ENCODE measurements at places on chromosomes 7 and 10.

GRCh38 chr7:19587291-19587690 lies 121.5 kb downstream of the POLR1F start:
- no peak for DNase-seq

GRCh38 chr7:151693140-151693539 lies 173.4 kb upstream of the RHEB start:
- DNase-seq: no peak

- DNase-seq: no peak
Measured at GRCh38 chr7:107593025-107593410, 13.0 kb downstream of the BCAP29 start.

DNA sequence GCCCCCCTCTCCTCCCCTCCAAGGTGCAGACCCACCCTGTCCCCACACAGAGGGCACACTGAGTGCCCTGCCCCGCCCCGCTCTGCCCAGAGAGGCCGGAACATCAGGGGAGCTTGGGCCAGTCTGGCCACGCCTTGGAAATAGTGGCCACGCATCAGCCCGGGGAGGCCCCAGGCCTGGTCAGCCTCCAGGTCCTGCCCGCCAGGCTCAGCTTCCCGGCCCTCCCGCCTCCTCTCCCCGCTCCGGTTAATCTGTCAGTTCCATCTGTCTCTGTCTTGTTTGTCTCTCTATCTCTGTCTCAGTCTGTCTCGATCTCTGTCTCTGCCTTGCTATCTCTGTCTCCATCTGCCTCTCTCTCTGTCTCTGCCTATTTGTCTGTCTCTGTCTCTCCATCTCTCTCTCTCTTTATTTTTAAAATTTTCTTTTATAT lies 28.9 kb upstream of the TNRC18 start:
- DNase-seq: no peak

DNA sequence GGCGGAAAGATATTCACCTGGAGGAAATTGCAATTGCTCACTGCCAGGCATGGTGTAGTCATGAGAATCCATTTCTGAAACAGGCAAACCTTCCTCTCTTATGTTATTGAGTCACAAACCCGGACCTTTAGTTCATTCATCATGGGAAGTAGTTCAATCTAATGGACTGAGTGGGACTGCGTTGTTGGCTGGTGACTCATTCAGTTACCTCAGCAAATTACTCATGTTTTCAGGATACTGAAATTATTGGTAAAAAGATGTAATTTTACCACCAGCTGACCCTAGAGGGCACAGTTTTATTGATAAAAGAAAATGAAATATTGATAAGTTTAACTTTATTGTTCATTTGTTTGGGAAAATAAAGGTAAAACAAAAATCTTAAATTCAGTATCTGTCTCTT lies 1194.4 kb upstream of the SORCS1 start:
- no peak for DNase-seq

GRCh38 chr7:150903606-150904005 lies 51.3 kb downstream of the AOC1 start:
- DNase-seq: no peak

DNA sequence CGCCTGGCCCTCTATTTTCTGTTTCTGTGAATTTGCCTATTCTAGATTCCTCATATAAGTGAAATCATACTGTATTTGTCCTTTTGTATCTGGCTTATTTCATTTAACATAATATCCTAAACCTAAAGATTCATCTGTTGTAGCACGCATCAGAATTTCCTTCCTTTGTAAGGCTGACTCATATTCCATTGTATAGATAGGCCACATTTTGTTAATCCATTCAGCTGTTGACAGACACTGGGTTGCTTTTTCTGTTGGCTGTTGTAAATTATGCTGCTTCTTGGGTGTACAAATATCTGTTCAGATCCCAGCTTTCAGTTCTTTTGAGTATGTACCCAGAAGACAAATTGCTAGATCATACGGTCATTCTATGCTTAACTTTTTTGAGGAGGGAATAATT lies 28.8 kb upstream of the CUL1 start:
- no peak for DNase-seq

DNA sequence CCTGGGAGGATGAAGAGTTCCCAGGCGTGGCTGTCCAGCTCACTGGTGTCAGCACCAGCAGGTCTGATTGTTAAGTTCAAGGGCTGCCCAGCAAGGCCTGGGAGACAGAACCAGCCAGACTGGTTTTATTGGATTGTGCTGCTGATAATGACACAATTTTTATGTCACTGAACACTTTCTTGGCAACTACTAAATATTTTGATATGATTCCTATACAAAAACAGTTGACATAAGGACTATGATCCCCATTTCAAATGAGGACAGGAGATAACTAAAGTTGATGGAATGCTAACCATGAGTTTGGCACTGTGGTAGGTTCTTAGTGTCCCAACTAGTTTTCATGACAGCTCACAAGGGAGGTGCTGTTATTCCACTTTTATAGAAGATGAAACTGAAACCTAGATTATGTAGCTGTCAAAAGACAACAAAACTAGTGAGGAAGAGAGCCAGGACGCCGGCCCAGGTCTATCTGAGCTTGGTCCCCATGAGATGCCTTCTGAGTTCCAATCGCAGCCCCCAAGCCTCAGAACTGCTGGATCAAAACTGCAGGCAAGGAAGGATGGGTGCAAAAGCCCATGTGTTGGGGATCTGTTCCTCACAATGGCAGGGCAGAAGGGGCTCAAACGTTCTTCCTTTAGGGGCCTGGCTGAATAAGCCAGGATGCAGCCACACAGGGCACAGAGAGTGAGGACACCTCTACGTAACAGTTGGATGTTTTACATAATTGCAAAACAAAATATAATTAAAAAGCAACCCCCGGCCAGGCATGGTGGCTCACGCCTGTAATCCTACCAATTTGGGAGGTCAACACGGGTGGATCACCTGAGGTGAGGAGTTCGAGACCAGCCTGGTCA lies 52.8 kb downstream of the COBL start:
- no peak for DNase-seq

DNA sequence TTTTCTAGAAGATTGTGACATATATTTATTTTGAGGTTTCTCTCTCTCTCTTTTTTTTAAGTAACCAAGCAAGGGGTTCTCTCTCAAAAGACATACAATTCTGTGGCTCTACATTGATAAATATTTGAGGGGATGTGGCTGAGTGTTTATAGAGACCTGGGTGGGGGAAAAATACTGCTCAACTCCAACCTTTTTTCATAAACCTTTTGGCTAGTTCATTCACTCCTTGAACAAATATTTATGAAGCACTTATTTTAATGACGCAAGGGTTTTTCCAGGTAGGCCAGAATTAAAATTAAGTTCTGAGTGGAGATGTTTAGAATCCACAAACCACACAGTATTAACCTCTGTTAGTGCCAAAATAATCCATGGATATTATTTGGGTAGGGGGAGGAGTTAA lies 100.2 kb downstream of the PTPRE start:
- no peak for DNase-seq

DNA sequence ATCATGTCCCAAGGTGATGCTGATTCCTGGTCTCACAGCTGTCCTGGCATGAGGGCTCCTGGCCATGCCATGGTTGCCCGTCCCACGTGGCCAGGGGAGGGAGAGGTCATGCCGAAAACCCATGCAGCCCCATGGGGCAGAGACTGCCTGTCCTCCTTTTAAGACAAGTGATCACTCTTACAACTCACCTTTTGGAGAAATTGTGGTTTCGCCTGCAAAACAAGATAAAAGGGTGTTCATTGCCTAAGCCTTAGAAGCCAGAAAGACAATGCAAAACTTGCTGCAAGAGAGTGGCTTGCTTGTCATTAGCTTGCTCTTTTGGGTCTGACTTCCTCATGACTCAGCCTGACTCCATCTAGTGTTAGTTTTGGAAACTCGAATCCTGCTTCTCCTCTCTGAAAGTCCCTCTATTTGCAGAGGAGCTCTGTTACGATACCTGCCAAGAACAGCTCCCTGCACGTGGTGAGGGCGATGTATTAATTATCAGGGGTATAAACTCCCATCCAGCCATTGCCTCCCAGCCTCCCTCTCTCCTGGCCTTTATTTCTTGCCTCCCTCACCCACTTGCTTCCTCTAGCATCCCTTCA lies 26.7 kb downstream of the TMEM273 start:
- DNase-seq: no peak

- DNase-seq: no peak
Measured at GRCh38 chr10:126734967-126735366, 64.5 kb upstream of the C10orf90 start.

DNA sequence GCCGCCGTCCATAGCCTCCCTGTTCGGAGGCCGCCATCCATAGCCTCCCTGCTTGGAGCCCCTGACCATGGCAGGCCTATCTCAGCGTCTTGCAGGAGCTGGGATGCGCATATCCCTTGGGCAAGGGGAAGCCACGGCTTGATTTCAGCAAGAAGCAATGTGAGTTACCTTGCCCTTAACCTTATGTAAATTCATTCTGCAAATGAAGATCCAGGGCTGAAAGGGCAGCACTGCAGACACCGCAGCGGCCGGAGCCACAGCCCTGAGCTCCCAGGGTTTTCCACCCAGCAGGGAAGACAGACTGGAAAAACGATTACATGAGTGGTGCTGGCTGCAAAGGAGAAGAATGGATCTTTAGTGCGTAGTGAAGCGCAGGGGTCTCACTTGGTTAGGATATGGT lies 95.8 kb downstream of the SEC61G start:
- DNase-seq: no peak

GRCh38 chr7:29969738-29970137 lies 19.9 kb downstream of the SCRN1 start:
- DNase-seq: no peak

DNA sequence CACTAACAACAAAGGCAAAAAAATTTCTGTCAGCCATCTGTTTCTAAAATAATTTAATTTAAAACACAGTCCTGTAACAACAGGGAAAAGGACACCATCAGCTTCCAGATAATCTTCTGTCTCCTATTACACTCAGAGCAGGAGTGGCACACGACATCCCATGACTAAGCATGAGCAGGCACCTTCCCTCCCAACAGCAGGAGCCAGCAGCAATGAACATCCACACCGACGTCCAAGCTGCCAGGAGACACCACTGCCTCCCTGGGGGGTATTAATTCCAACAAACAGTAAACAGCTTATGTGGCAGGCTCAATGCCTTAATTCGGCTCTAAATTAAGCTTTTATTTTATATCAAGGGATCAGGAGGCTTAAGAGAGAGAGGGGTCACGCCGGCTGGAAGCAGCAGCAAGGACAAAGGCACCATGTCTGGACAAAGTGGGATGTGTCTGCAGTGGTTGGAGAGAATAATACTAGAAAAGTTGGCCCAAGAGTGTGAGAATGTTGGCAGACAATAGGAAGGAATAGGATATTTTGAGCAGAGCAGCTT lies 45.7 kb downstream of the KIAA1549 start:
- peak; percentile 56 for DNase-seq

GRCh38 chr10:929960-930624 lies 1.4 kb downstream of the LARP4B start:
- DNase-seq: no peak

- no peak for DNase-seq
Measured at GRCh38 chr10:122198631-122199030, 72.5 kb upstream of the BTBD16 start.

- DNase-seq: no peak
Measured at GRCh38 chr7:24462984-24463383, 110.3 kb upstream of the PALS2 start.

DNA sequence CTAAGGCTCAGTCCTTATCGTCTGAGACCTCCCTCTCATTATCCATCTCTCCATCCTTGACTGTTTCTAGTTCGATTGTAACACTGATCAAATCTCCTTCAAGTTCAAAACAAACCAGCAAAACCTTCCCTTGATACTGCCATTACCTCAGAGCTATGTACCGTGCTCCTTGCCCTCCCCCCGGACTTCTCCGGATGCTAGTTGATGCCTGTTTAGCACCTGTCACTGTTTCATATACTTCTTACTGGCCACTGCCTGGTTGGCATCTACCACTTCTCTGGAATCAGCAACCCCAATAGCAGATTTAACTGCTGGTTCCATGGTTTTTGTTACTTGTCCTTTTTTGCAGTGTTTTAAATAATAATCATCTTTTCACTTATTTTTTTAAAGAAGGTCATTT lies 64.1 kb downstream of the BMPR1A start:
- no peak for DNase-seq

DNA sequence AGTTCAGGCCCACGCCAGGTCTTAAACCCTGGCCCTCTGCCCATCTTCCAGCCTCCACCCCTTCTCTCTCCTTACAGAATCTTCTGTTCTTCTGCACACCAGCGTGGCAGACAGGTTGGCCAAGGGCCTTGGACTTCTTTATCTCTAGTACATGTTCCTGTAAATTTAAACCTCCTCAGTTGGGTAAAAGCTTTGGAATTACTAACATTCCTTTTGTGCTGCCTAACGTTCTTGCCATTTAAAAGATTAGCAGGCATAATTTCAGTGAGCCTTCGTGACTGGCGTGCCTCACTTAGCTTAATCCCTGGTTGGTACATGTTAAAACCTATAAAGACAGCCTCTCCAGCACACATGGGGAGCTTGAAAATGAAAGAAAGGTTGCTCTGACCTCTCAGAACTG lies 192.2 kb downstream of the CUX1 start:
- DNase-seq: no peak

DNA sequence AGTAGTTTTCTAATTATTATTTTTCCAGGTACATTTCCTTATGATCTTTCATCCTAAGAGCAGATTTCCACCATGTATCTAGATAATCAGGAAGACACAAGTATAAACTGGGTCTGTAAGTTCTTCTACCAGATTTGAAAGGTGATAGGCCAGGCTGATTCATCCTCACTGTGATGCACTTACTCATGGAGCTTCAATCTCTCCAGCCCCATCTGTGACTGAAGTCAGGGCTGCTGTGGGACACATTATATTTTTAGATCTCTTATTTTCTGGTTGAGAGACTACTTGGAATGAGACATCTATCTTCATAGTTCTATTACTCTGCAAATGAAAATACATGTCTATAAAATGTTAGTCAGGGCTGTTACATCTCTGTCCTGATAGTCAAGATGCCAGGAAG lies 85.5 kb upstream of the SLC25A13 start:
- no peak for DNase-seq

DNA sequence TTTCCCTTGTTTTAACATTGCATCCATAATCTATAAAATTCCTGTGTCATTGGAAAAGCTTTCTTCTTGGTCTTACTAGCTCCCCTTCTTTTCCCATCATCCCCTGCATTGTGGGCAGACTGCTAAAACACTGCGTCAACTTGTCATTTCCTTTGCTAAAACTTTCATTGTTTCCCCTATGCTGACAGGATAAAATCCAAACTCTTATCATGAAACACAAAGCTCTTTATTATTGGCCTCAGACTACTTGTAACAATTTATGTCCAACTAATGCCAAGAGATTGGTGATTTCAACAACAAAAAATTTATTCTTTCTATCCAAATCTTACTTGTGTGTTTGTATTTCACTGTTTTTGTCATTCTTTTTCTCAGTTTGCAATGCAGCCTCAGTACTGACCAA lies 339.1 kb downstream of the HGF start:
- DNase-seq: no peak
